ENCODE measurements at places on chromosomes 7 and 10.

DNA sequence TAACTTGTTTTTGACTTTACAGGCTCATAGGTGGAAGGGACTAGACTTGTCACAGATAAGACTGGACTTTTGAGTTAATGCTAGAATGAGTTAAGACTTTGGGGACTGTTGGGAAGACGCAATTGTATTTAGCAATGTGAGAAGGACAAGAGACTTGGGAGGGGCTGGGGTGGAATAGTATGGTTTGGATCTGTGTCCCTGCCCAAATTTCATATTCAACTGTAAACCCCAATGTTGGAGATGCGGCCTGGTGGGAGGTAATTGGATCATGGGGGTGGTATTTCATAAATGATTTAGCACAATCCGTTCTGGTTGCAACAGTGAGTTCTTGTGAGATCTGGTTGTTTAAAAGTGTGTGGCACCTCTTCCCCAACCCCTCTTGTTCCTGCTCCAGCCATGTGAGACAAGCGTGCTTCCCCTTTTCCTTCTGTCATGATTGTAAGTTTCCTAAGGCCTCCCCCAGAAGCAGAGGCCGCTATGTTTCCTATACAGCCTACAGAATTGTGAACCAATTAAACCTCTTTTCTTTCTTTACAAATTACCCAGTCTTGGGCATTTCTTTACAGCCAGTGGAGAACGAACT, 22.6 kb downstream of the RNF216 start:
- DNase-seq: no peak

GRCh38 chr7:158651968-158652565, 52.5 kb downstream of the NCAPG2 start:
- DNase-seq: no peak

- DNase-seq: no peak
Measured at GRCh38 chr10:6565588-6565987, 14.5 kb downstream of the PRKCQ start.

- no peak for DNase-seq
Measured at GRCh38 chr7:42628054-42628453, 283.8 kb downstream of the C7orf25 start.

DNA sequence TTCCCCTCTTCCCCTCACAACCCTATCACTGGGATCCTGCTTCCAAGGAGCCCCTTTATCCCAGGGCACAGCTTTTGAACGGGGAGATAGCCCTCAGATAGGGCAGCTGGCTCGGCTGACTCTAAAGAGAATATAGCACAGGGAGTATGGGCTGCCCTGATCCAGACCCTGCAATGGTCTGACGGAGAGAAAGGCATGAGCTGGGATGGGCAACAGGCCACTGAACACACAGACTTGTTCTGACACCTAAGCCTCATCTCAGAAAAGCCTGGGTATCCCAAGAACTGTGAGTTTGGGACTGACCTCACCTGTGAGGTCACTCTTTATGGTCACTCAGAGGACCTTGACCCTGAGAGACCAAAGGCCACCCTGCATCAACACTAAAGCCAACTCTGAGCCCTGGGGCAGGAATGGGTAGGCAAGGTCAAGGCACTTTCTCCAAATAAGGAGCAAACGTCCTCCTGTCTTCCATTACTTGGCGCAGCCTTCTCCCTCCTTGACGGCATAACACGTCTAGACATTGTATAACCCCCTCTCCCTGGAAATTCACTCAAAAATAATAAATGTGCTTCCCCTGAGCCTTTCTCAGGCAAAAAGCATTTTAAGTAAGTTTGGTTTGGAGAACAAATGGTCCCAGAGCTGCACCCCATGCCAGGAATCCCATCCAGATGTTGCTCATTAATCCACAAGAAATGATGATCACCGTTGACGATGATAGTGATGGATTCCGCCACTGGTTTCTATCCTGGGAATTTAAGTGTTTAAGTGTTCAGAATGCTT, 8.2 kb upstream of the LRRC18 start:
- no peak for DNase-seq

DNA sequence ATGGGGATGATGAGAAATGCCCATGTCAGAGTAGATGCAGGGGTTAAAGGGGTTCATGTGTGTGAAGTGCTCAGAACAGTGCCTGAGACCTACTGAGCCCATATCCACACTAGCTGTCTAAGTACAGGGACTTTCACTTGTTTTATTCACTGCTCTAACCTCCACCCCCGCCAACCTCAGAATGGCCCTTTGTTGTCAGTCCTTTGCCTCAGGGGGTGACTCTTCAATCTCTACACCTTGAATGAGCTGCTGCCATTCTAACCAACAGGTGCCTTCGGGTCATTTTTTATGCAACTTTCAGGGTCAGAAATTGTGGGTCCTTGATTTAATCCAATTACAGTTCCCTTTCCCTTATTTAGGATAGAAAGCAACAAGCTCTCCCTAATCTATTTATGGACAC, 26.2 kb downstream of the VSTM4 start:
- DNase-seq: no peak
